ENCODE measurements at places on chromosomes 4 and X.

DNA sequence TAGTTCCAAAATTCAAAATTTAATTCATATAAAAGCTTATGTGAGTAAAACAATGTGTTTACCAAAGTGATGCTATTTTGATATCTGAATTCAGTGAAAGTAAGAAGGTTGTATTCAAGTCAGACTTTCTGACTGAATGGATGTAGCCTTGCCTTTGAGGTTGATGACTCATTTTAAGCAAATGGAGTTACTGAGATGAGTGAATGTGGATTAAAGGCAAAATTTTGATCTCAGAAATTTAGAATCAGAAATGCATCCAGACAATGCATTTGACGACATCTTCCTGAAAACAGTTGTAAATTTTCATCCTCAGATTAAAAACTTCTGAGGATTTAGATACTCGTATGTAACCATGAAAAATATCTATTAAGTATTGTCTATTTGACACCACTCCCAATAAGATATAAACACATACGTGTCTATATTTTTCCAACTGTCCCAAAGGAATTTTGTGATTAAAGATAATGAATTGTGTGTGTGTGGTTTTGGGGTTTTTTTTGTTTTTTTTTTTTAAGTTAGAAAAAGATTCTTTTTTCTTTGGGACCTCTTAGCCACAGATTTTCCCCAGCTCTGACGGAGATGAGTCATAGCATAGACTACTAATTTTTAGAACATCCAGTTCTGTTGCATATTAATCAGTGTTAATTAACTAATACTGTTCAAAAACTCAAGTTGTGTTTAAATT is 34.4 kb downstream of the NFKB1 start:
- no peak for DNase-seq

DNA sequence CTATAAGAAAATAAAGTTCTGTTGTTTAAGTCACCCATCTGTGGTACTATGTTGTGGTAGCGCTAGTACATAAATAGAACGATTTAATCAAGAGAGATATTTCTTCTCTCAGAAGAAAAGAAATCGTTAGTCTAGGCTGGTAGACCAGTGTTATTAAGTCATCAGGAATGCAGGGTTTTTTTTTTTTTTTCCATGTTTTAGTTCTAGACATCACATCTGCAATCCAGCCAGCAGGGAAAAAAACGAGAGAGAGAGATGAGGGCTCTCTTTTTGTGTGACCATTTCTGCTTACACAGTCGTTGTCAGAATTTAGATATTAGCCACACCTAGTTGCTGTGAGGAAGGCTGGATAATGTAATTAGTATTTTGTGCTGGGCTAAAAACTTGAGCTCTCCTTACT is 417.4 kb downstream of the TMA16 start:
- DNase-seq = no peak

GRCh38 chr4:153265306-153266047 is 61.2 kb downstream of the TRIM2 start:
- no peak for DNase-seq

GRCh38 chr4:152206185-152206584 is 329.7 kb downstream of the FBXW7 start:
- no peak for DNase-seq
